Type B pancreatic cell (in vitro differentiated cells): ENCODE measurements at places on chromosomes 13 and 19. TPM values are rescaled to one million over a fixed set of nuclear protein-coding genes. Genes with fewer than 3 reads are reported as not detected.

The VSTM2B gene
- 0.68 TPM in 1 of 2 replicates, not detected in the other for total RNA-seq

The DLL3 gene
- 0.74 and 2.7 TPM in 2 replicates for total RNA-seq

DNA sequence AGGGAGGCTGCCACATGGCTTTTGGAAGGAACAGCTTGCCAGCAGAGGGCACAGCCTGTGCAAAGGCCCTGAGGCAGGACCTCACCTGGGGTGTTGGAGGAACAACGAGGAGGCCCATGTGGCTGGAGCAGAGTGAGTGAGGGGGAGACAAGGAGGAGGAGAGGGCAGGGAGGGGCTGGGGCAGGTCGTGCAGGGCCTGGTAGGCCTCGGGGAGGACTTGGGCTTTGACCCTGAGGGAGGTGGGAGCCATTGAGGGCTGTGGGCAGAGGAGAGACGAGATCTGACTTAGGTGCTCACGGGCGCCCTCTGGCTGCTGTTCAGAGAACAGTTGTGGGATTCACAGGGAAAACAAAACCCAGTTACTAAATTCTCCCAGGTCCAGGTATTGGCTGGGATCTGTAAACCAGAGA is 25.2 kb downstream of the ZNRF4 start:
- no peak overlapping the region for H3K4me3 ChIP-seq
- H3K27me3 ChIP-seq, result peaks cover 28% of the 10 kb centered on the region
- no peak for DNase-seq
- H3K27ac ChIP-seq, result no peak overlapping the region
- no peaks in the 10 kb centered on the region for H3K36me3 ChIP-seq
- H3K4me1 ChIP-seq, result peaks cover 16% of the 10 kb centered on the region

GRCh38 chr13:67219113-67219512 is 11.0 kb downstream of the PCDH9 start:
- no peak overlapping the region for H3K4me3 ChIP-seq
- no peaks in the 10 kb centered on the region for H3K27me3 ChIP-seq
- no peak overlapping the region for H3K27ac ChIP-seq

DNA sequence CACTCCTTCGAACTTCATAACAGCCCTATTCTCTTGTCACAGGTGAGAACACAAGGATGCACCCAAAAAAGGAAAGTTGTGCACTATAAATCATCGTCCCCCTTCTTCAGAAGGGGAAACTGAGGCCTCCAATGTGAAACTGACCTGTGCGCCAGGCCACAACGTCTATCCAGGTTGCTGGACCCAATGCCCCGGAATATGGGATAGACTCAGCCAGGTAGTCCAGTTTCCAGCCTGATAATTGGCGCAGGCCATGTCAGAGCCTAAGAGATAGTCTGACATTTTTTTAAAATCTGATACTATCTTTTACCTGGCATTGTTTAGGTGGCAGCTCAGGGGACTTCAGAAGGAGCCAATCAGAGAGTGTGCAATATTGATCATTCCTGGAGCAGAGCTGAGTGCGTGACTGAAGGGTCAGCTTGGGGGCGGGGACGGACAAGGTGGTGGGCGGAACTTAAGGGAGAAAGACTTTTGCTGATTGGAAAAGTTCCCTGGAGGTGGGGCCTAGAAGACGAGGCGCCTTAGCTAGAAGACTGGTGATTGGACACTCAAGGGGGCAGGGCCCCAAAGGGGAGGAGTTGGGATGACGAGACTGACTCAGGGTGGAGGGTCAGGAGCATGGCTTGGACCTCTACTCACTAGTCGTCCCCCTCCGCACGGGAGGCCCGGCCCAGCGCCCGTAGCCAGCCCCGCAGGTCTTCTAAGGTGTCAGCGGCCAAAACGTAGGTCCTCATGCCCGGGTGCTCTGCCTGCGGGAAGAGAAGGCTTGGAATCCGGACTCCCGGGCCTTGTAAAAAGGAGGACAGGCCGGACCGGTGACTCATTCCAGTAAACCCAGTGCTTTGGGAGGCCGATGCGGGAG is 8.5 kb downstream of the PLEKHA4 start:
- no peak for DNase-seq
- no peaks in the 10 kb centered on the region for H3K27me3 ChIP-seq
- H3K4me3 ChIP-seq, result no peak overlapping the region
- peaks cover 3% of the 10 kb centered on the region for H3K4me1 ChIP-seq
- peaks cover 15% of the 10 kb centered on the region for H3K36me3 ChIP-seq

GRCh38 chr13:28653111-28653510 is 5.8 kb upstream of the POMP start:
- H3K27ac ChIP-seq, result no peak overlapping the region
- DNase-seq, result no peak
- no peak overlapping the region for H3K4me3 ChIP-seq
- H3K36me3 ChIP-seq, result peaks cover 7% of the 10 kb centered on the region
- peaks cover 29% of the 10 kb centered on the region for H3K4me1 ChIP-seq
